ENCODE measurements at places on chromosomes 12 and 14.

DNA sequence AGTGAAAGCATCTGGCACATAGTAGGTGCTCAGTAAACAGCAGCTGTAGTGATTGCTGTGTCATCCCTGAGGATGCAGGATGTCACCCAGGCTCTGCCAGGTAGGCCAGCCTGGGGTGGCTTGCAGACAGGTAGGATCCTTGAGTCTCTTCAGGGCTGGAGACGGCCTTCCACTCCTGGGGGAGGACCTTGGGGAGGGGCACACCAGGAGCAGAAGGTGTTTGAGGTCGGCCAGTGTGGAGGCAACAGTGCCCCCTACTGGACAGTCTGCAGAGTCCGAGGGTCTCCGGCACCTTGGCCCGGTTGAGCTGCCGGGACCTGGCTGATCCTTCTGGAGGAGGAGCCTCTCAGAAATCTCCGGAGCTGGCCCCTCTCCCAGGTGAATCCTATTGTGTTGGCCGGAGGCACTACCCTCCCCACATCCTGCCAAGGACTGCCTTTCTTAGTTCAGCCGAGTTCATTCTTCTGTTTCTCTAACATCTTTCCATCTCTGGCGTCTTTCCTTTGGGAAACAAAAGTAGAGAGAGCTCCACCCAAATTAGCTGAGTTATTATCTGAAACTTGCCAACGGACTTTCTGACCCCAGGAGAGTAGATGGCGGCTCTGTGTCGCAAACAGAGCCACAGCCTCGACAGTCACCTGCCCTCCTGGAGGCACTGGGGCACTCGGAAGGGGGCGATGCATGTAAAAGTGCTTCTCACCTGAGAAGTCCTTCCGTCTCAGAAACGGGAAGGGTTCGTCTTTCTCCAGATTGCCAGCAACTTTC, 41.8 kb upstream of the CLMN start:
- DNase-seq, result no peak

- DNase-seq, result no peak
Observed at GRCh38 chr14:64450255-64450654, 15.0 kb upstream of the AKAP5 start.

DNA sequence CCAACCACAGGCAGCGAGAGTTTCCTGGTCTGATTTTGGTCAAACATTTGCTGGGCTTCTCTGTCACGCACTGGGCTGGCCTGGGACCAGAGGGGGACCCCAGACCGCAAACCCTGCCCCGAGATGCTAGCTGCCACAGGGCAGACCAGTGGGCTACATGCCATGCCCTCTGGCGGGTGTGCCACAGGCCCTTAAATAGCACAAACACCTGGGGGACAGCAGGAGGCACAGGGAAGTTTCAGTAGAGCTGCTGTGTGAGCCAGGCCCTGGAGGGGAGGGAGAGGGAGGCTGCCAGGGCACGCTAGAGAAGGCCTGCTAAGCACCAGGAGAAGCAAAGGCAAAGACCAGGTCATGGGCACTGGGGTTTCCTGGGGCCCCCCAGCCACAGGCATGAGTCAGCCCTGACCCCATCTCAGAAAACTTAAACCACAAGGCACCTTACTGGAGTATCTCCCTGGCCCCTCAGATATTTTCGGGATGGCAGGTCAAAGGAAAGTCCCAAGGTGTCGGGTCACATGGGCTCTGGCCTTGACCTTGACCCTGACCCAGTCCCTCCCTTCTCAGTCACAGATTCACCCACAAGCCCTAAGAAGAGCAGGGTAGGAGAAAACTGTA, 29.2 kb downstream of the ITPK1 start:
- DNase-seq, result no peak

DNA sequence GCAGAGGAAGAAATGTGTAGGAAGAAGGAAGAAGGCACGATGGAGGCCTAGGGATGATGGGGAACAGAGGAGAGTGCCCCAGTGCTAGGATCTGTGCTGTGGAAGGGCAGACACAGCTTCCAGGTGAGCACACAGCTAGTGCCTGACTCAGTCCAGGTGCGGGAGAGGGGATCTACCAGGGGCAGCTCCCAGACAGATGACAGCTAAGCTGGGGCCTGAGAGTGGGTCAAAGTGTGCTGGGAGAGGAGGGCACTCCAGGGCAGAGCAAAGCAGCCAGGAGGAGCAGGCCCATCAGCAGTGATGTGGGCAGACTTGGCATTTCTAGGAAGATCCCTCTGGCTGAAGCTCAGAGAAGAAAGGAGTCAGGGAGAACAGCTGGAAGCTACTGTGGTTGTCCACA, 36.7 kb downstream of the LRTM2 start:
- no peak for DNase-seq

DNA sequence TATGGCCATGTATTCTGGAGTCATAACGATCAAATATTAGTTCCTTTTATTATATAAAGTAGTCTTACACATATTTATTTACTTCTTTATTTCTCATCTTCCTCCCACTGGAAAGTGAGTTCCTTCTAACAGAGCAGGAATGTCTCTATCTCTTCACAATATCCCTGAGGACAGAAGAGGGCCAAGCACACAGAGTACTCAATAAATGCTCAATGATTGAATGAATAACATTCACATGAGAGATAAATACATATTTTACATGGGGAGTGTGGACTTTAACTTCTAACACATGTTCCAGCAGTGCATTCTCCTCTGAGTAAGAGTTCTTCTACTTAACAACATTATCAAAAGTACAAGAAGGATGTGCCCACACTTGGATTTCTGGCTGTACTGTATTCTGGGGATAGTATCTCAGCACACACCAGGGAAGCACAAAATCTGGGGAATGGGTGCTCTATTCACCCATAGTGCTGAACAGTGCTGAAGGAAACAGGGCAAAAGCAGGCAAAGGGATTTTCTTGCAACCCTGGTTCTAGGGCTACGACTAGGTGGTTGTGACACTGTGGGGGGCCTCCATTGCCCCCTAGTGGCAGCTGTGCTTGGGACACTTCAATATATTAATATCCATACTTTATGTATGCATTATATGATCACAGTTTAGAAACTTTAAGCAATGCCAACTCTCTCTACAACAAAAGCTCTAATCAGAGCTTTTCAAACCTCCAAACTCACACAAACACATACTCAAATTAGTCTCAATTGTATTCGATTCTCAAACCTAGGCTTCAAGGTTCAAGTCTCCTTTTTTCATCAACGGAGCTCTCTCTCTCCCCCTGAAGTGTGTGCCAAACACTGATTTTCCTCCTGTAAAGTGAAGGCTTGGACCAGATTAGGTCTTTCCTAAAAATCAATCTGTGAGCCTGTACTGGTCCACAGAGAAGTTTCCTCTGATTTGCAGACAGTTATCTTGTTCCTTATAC, 115.5 kb downstream of the SLC2A13 start:
- DNase-seq, result peak; percentile 22

GRCh38 chr12:97601934-97602720, 139.5 kb downstream of the RMST start:
- no peak for DNase-seq

DNA sequence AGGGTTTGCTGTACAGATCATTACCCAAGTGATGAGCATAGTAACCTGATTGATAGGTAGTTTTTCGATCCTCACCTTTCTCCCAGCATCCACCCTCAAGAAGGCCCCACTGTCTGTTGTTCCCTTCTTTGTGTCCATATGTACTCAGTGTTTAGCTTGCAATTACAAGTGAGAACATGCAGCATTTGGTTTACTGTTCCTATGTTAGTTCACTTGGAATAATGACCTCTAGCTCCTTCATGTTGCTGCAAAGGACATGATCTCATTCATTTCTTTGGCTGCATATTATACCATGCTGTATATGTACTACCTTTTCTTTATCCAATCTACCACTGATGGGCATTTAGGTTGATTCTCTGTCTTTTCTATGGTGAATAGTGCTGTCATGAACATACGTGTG, 181.6 kb upstream of the FOXG1 start:
- no peak for DNase-seq

- DNase-seq, result no peak
Observed at GRCh38 chr12:40240779-40241178, 16.0 kb downstream of the LRRK2 start.

GRCh38 chr12:116323406-116324386, 46.2 kb upstream of the MED13L start:
- no peak for DNase-seq

- DNase-seq, result no peak
Observed at GRCh38 chr12:20309504-20310148, 58.7 kb upstream of the PDE3A start.

GRCh38 chr12:124742111-124742510, 121.6 kb downstream of the SCARB1 start:
- DNase-seq, result no peak

GRCh38 chr12:14399871-14400270, 34.4 kb downstream of the ATF7IP start:
- no peak for DNase-seq

- no peak for DNase-seq
Observed at GRCh38 chr14:94960285-94961001, 190.5 kb upstream of the GSC start.

- DNase-seq, result no peak
Observed at GRCh38 chr12:25689996-25690501, 137.0 kb upstream of the LMNTD1 start.

GRCh38 chr12:15996254-15996653, 85.1 kb downstream of the DERA start:
- DNase-seq, result no peak

DNA sequence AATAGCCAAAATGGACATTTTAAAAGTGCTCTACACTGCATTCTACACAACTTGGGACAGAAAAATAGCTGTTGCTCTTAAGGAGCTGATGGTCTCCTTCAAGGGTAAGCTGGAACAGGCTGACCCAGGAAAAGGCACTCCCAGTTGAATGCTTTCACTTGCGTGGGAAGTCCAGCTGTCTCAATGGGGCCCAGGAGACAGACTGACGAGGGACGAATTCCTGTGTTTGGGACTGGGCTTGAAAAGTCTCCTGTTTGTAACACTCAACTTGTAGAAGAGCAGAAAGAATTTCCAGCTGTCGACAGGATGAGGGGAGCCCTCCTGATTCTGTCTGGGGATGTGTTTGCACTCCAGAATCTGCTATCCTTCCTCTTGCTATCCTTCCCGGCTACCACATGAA, 180.8 kb downstream of the ZFP36L1 start:
- no peak for DNase-seq

- no peak for DNase-seq
Observed at GRCh38 chr14:34488528-34488927, 26.5 kb upstream of the SPTSSA start.

- no peak for DNase-seq
Observed at GRCh38 chr12:85029456-85029855, 6.6 kb downstream of the TSPAN19 start.

DNA sequence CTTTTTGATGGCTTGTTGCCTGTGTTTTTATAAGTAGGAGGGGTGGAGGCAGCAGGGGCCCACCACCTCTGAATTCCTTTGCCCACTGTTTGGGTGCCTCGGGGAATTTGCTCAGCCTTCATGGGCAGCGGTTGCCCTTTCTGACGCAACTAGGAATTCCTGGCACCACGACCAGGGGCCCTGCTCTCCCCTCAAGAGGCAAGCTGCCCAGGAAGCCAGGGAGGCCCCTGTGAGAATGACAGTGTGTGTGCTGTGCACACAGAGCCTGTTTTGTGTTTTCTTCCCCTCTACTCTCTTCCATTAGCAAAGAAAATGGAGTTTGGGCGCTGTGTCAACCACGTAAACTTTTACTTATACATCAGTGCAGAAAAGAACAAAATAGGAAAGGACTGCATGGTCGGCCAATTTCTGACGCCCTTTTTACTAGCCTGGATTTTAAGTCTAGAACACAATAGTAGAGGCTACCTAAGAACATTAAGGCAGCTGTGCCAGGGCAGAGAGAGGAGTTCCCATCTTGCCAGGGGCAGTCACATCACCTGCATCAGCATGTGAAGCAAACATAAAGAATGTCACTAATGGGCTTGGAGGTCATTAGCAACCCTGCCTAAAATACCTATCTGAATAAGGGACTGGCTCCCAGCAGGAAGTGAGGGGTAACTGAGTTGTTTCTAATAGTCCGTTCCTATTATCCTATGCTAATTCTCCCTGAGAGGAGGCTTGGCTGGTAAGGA, 17.9 kb upstream of the PTGR2 start:
- DNase-seq, result no peak

DNA sequence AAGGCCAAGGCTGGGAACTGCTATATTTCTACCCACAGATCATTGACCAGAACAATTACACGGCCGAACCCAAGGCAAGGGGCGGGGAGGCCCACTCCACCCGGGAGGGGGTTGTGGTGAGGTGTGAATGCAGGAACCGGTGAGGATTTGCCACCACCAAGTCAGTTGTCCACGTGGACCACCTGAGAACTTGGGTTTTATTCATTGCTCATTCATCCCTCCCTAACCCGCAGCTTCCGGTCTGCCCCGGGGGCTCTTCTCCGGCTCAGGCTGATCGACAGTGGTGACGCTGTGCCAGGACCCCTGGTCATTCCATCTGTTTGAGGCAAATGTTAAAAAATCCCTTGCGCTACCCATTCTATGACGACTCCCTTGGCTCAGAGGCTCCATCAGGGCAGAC, 127.7 kb upstream of the RTL1 start:
- DNase-seq, result no peak

GRCh38 chr14:31781578-31781977, 220.4 kb downstream of the NUBPL start:
- DNase-seq, result no peak

GRCh38 chr12:28360253-28360652, 170.0 kb downstream of the CCDC91 start:
- no peak for DNase-seq

Data from activated gamma-delta T cell treated with anti-CD3 and anti-CD28 coated beads, Interleukin-2, amount 50 U/mL, for 16 hours (primary cell).